NCI-H1694 treated with DMSO at 0.1 percent for 48 hours (cell line): ENCODE measurements at places on chromosomes 13 and 19.

GRCh38 chr13:35714121-35714520 is 237.6 kb upstream of the MAB21L1 start:
- DNase-seq: peak; percentile 35

GRCh38 chr13:38530492-38530891 is 156.4 kb upstream of the FREM2 start:
- DNase-seq: peak; percentile 33

DNA sequence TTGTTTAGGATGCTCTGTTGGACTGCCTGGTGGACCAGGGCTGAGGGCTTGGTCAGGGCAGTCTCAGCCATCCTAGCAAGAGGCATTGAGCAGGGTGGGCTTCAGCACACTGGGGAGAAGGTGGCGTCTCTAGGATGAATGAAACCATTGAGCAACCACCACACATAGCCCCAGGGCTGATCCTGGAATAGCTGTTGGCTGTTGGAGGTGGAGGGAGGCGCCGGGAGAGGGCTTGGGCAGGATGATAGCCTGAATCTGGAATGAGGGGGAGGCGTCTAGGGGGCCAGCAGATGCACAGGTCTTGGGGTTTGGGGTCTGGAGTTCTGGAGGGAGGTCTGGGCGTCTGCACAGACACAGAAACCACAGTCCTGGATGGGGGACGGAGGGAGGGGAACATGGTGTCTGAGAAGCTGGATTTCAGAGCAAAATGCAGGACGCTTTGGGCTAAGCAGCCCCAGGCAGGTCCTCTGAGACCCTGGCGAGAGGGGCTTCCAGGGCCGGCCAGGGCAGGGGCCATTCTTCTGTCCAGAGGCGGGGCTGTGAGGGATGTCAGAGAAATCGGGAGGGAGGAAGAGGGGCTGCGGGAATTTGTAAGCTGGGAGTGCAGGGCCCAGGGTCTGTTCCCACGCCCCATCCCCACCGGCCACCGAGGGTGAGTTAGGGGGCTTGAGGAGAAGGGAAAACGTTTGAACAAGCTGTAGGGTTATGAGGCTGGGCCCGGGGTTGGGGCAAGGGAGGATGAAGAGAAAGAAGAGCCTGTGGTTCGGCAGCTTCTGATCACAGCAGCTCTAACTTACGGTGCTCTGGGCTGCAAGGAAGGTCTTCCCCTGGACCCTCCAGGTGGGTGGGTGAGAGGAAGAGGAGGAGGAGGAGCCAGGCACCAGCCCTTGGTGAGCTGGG is 5.2 kb downstream of the TRAPPC5 start:
- no peak for DNase-seq

GRCh38 chr19:3188627-3189596 is 3.2 kb downstream of the NCLN start:
- DNase-seq: no peak

- no peak for DNase-seq
Measured at GRCh38 chr19:55255618-55256423, 3.0 kb downstream of the PPP6R1 start.

- no peak for DNase-seq
Measured at GRCh38 chr19:13060233-13060963, 42.3 kb downstream of the LYL1 start.

DNA sequence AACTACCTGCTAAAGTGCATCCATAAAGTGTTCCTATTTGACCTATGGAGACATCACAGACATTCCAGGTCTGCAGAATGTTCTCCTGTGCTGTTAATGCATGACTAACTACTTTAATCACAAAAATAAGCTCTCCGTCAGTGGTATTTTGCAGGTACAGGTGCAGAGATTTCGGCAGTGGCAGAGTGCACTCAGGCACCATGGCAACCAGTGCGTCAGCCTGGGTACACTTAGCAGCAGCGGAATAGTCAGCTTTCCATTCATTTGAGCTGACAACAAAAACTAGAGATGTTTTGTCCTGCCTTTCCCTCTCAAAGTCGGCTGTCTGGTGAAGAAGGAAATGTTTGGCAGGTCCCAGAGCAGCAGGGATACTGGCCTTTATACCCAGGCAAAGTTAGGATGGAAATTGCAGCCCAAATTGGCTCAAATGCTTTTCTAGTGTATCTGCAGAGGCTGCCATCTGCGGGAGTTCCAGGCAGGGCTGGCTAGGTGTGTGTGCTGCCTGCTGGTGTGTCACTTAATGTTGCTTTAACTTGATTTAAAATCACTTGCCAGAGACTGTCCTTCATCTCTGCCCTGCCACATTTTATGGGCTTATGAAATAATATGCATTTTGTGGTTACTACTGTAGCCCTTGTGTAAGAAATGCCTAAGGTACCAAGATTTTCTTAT is 195.8 kb downstream of the RAP2A start:
- DNase-seq: no peak

DNA sequence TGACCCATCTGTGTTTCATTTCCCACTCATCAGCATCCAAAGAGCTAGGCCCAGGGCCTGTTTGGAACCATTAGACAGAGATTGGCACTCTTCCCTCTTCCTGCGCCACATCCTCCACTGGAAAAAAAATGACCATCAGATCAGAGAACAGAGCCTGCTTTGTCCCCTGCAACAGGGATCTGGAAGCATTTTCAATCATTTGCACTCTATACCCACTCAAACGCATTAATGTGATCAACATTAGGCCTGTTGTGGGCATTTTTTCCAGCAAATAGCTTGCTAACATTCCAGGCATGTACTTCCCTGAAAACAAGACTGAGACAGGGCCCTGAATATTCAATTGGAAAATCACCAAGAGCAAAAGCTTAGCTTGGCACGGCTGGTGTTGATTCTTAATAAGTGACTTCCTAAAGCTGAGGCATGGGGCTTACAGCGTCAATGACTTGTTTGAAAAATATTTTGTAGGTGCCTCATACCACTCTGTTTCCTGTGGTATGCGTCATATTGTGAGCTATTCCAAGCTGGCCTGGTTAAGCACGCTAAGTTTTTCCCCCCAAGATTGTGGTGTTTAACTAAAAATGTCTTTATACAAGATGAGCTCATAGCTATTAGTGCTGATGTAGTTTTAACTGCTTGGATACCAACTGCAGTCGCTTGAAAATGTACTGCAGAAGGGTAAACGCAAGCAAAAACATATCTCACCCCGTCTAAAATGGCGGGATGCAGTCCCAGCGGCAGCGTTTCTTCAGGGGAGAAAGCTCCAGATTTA is 404.4 kb downstream of the SPRY2 start:
- no peak for DNase-seq

- DNase-seq: no peak
Measured at GRCh38 chr19:32671883-32672593, 2.9 kb downstream of the ANKRD27 start.

DNA sequence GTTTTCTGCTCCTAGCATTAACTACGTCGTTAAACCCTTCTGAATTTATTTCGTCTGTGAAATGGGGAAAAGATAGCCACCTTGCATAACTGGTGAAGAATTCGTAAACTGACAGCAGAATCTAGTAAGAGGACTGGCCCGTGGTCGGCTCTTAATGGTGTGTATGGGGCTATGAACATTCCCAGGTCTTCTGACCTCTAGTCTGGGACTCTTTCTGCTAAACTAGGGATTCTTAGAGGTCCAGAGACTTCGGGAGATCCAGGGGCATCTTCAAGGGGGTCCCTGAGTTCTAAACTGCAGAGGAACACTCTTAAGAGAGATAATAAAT is 231.1 kb upstream of the SERP2 start:
- no peak for DNase-seq

GRCh38 chr19:54248016-54248601 is 5.5 kb upstream of the LILRA6 start:
- no peak for DNase-seq

GRCh38 chr13:85255978-85256377 is 543.2 kb downstream of the SLITRK6 start:
- no peak for DNase-seq

DNA sequence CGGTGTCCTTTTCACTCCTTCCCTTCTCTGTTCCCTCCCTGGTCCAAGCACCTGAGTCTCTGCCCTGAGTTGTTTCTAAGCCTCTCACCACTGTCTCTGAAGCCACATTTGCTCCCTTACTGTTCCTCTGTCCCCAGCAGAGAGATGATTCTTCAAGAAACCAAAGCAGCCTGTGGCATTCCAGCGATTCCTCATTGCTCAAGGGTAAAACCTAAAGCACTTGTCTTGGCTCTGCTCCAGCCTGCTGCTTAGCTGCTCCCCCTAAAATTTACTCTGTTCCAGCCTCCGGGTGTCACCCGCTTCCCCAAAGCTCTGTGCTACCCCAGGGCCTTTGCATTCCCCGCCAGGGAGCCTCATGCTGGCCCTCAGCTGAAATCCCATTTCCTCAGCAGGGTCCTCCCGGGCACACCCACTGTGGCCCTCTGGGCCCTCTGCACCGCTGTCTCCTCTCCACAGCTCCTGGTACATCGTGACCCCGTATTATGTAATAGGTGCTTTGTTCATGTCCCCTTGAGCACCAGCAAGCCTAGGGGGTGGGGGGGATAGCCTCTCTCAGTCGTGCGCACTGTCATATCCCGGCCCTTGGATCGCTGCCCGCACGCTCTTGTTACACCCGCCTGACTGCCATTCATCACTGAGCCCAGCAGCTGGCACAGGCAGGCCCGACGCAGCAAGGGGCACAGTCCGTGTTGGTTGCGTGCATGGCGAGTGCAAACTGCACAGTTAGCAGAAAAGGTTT is 15.8 kb downstream of the TECR start:
- DNase-seq: peak; percentile 88

- no peak for DNase-seq
Measured at GRCh38 chr13:112032186-112032993, 34.6 kb upstream of the SOX1 start.

GRCh38 chr13:30848332-30849027 is 57.6 kb upstream of the MEDAG start:
- no peak for DNase-seq

GRCh38 chr19:17510220-17510993 is 1.0 kb upstream of the PGLS start:
- DNase-seq: no peak

- no peak for DNase-seq
Measured at GRCh38 chr19:36099166-36099785, 11.7 kb upstream of the OVOL3 start.

DNA sequence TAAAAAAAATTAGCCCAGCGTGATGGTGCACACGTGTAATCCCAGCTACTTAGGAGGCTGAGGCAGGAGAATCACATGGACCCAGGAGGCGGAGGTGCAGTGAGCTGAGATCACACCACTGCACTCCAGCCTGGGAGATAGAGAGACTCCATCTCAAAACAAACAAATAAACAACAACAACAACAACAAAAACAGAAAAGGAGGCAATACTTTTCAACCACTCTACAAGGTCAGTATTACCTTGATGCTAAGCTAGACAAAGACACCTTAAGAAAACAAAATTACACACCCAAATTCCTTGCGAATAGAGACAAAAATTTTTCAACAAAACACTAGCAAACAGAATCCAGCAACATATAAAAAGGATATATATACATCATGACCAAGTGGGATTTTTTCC is 39.7 kb downstream of the PEPD start:
- no peak for DNase-seq

- DNase-seq: no peak
Measured at GRCh38 chr13:84640691-84641090, 758.4 kb upstream of the SLITRK1 start.

DNA sequence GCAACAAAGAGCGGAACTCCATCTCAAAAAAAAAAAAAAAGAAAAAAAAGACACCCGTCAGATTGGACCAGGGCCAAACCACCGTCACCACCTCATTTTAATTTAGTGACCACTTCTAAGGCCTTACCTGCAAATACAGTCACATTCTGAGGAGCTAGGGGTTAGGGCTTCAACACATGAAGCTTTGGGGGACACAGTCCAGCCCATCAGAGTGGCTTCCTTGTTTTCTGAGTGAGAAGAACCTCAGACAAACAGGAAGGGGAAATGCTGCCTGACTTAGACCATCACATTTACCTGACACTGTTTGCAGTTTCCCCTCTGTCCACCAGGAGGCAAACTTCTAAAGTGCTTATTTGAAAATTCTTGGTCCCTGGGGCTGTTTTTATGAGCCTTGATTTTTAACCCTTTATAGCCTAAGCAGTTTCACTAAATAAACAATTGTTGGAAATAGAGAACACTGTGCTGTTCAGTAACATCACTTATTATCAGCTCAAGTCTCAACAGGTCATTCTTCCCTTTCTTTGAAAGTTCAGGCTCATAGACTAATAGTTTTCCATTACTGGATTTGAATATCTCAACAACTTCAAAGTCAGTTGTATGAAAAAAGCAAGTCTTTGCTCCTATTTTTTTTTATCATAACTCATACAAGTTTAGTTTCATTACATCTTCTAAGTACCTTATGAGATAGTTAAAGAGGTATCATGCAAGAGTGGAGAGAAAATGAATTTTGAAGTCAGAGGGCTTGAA is 74.9 kb upstream of the WASF3 start:
- DNase-seq: peak; percentile 79

- DNase-seq: no peak
Measured at GRCh38 chr13:71240911-71241310, 626.1 kb downstream of the DACH1 start.

DNA sequence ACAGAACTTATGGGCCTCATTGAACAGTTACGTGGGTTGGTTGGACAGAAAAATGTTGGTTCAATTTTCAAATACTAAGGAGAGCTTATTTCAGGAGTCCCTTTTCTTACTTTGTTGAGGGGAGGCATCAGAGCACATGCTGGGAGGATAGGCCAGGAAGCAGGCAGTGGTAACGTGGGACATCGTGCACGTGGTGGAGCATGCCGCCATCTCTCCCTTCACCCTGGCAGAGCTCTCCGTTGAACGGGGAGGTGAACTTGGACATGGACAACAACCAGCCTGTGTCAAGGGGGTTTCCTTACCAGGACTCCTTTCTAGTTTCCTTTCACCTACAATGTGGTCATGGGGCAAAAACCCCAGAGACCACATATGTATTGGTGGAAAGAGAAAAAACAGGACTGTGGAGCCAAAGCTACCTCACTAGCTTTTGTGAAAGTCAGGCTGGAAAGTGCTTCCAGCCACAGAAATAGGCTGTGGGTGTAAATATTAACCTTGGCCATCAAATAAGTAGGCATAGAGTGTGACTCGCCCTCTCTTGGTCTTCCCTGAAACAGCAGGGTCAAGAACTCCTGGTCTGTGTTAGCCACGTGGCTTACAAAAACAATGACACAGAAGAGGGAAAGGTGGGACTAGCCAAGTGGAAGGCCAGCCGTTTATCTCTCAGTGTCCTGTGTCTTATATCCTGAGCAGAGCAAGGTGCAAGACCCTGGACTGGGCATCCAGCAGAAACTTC is 14.4 kb downstream of the MICOS13 start:
- DNase-seq: no peak

GRCh38 chr19:30071871-30072270 is 129.8 kb downstream of the URI1 start:
- no peak for DNase-seq

DNA sequence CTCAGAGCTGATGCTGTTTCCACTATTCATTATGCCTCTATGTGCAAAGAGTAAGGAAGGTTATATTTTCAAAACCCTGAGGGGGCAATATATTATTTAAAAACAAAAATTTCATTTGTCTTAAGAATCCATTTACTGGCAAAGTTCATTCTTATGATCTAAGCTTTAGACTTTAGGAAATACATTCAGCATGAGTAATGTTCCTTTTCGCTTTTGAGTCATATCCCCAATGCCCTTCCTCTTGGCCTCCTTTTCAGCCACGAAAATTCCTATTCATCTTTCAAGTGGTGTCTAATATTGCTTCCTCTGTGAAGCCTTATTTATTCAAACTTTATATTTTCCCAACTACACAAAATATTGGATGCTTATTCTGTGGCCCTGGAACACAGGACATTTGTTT is 1317.0 kb downstream of the PCDH9 start:
- DNase-seq: no peak

GRCh38 chr13:69264362-69265334 is 843.0 kb upstream of the ATXN8OS start:
- DNase-seq: no peak
